GM13976 (cell line): ENCODE measurements at places on chromosomes 4 and X.

DNA sequence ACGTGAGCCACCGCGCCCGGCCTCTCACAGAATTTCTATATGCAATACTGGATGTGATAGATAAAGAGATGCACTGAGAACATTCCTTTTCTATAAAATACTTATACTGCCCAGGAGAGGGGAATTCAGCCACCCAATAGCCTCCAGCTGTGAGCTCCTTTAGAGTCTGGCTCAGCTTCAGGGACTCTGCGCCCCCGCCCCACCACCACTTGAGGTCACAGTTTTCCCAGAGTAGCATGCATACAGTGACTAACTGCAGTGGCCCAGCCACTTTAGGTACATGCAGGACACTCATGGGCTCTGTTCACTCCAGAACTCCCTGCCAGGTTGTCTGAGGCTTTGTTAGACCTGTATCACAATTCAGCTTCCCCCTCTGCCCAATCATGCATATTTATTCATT lies 144.4 kb upstream of the TET2 start:
- DNase-seq = no peak

- no peak for DNase-seq
These were observed 341.2 kb upstream of the BOD1L1 start for GRCh38 chr4:13968723-13969122.

DNA sequence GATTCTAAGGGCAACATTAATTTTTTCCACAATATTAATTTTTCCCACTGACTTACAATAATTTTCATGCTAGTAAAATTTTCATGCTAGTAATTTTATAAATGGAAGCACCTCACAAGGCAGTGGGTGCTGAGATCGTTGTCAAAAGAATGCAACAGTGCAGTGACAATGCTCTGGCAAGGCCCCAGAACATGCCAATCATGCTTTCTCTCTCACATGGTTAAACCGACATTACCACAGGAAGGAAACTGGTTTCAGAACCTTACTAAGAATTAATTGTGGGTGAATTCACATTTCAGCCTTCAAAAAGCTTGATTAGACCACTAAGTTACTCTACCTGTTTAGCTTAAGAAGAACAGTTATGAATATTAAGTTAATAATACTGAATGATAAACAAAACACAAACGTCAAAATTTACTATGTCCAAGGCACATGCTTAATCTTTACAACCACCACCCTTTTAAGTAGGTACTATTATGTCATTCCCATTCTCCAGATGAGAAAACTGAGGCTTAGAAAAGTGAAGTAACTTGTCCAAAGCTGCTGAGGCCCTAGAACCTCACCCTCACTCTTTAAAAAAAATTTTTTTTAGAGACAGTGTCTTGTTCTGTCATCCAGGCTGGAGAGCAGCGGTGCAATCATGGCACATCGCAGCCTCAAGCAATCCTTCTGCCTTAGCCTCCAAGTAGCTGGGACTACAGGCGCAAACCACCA lies 10.0 kb upstream of the OPHN1 start:
- no peak for DNase-seq

GRCh38 chr4:99848591-99849001 lies 32.0 kb downstream of the DAPP1 start:
- peak; percentile 44 for DNase-seq

DNA sequence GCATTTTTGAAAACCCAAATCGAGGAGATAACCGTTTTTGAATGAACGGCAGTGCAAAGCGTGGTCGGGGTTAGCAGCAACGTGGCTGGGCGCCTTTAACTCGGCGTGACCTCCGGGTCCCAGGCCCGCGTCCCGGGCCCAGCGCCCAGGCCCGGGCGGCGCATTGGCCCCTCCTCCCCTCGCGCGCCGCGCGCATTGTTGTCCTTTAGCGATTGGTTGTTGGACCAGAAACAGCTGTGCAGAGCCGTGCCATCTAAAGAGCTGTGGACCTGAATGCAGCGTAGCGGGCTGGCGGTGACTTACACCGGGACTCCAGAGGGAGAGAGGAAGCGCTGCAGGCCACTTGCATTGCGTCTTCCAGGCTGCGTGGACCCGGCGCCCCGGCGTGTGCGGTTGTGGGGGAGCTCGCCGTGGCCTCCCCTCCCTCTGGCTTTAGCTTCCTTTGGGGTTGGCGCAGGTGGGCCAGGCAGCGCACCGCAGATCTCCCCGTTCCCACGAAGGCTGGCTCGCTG lies at the start of gene STOX2:
Gene STOX2 (plus strand): TSS at position 227 of the 512 bp plus-strand sequence. CDS start 1,484 bp downstream, outside the sequence.
- DNase-seq = no peak

DNA sequence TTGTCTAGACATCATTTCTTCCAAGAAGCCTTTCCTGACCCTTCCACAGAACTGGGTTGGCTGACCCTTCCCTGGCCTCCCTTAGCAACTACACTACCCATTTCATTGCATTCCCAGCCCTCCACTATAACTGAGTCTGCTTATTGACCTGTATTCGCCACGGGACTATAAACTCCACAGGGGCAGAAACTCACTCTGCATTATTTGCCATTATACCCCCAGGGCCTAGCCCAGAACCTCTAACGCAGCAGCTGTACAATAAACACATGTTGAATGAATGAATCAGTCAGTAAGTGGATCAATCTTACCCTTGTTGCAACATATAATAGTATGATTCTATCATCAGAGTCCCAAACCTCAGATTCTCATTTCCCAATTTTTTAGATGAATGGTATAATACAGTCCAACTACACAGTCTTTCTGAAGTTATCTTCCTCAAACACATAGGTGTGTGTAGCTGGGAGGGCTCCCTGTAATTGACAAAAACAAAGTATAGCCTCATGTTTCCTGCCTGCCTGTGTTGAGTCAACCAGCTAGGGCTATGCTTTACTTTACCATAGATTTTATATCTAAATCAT lies 209.3 kb downstream of the CHIC2 start:
- DNase-seq = no peak

GRCh38 chr4:76758290-76758882 lies 139.6 kb downstream of the SOWAHB start:
- DNase-seq = no peak

- no peak for DNase-seq
These were observed 3.9 kb downstream of the SHISA3 start for GRCh38 chr4:42401171-42401570.

- no peak for DNase-seq
These were observed 1.5 kb upstream of the PLAC1 start for GRCh38 chrX:134659761-134660160.

DNA sequence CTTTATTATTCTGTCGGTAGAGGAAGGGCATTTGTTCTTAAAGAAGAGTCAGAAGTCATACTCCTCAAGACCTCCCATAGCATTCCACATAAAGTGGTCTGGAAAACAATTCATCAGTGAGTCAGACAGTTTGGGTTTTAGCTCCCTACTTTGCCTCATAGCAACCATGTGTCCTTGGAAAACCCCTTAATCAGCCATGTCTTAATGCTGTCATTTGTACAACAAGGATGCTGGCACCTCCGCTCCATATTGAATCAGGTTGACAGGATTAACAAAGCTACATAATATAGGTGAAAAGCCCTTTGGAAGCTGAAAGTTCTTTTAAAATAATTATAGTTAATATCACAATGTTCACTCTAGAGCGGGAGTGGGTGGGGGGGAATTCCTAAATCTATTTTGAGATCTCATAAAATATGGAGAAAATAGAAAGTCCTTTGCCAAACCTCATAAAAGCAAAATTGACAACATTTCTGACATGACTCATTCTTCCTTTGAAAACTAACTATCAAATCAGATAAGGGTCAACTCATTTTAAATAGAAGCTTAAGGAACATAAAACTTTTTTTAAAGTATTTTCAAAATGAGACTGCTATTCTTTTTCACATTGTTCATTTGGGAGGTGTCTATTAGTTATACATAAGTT lies 37.3 kb upstream of the GUCY1A1 start:
- no peak for DNase-seq

- DNase-seq = no peak
These were observed 34.3 kb downstream of the ZNF330 start for GRCh38 chr4:141255016-141255415.

DNA sequence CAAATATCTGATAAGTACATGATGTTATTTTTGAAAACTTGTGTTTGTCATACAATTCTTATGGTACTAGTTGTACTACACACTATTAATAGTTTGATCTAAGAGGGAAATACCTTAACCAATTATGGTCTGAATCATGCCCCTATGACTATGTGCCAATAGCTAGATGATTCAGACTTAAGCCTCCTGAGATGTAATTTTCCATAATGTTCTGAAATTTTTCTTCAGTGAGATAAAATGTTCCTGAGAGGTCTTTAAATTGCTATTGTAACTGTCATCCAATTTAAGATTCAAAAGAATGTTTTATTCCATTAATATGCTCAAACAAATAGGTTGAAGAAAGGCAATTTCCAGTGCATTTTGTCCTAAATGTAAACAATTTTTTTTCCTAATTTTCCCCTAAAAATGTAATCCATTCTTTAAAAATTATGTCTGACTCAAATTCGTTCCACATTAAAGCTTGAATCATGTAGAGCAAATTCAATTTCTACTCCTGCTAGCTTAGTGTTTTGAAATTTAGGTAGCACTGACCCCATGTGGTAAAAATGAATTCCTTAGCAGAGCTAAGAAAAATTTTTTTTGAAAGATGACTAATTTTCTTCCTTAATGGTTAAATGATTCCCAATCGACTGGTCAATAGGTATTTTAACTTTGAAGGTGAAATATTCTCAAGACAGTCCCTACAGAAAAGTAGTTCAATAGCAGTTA lies 49.1 kb downstream of the APOOL start:
- no peak for DNase-seq

- no peak for DNase-seq
These were observed 5.7 kb upstream of the PLCXD1 start for GRCh38 chrX:275476-275966.
